ENCODE measurements at places on chromosomes 12 and 14.

DNA sequence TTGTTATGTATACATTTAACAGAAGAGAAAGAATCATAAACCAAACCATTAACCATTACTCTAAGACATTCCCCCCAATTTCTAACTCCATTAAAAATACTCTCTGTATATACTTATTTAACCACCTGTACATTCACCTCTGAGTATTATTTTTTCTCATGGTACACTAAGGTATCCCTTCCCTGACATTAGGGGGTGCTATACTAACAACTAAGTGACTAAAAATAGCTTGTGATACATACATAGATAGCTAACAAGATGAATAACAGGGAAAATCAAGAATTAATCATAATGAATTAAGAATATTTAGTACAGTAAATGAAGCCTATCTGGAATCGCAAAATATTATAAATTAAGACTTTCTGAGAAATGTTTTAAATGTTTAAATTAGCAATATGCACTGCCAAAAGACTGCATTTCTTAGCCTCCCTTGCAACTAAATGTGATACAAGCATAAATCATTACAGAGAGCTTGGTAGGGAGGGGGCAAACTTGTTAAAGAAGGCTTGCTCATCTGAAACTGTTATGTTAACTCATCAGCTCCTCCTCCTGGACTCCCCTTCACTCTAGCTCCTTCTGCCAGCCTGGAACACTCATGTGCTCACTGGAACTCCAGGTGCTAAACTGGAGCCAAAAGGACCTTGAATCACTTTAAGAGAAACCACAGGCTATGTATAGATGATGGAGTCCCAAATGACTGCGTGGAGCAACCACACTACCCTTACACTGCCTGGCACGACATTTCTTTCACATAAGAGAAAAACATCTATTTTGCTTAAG, 14.9 kb downstream of the C2CD5 start:
- DNase-seq = no peak

DNA sequence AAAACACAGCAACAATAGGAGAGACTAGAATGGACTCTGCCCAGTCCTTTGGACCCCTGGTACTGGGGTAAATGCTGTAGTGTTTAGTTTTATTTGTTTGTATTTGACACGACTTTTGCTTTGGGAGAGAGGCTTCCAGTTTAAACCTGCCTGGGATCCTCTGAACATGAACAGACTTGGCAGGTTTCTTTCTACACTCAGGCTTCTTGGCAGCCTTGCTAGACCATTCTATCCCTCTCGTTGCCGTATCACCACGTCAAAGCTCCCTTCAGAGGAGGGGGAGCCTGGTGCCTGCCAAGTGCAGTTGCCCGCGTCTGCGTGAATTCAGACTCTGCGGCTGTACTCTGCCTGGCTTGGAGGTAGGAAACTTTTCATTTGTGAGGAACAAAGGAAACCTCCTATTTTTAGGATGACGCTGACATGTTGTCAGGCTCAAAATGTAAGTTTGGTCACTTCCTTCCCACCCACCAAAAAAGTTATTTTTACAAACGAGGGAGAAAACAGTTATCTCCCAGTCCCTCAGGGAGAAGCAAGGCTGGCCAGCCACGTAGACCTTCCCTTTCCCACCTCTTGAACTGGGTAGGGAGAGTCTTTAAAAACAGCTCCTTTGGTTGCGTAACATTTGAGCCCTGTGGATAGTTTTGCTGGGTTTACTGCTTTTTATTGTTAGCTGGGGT, 25.9 kb downstream of the CD9 start:
- DNase-seq = no peak

- DNase-seq = no peak
Observed at GRCh38 chr12:105201299-105201698, 34.7 kb downstream of the APPL2 start.

GRCh38 chr12:45439039-45439438, 223.1 kb downstream of the ANO6 start:
- peak; percentile 47 for DNase-seq

- DNase-seq = no peak
Observed at GRCh38 chr12:114221957-114222630, 183.8 kb downstream of the TBX5 start.

DNA sequence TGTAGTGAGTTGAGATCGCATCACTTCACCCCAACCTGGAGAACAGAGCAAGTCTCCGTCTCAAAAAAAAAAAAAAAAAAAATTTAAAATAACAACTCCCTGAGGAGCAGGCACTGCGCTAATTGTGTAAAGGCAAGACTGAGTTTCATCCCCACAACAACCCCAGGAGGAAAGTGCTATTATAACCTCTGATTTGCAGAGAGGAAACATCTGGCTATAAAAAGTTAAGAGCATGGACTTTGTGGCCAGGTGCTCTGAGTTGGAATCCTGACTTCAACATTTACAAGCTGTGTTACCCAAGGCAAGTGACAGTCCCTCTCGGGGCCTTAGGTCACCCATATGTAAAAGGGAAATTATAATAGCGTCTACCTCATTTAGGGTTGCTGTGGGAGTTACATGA, 76.0 kb upstream of the MYL2 start:
- no peak for DNase-seq

DNA sequence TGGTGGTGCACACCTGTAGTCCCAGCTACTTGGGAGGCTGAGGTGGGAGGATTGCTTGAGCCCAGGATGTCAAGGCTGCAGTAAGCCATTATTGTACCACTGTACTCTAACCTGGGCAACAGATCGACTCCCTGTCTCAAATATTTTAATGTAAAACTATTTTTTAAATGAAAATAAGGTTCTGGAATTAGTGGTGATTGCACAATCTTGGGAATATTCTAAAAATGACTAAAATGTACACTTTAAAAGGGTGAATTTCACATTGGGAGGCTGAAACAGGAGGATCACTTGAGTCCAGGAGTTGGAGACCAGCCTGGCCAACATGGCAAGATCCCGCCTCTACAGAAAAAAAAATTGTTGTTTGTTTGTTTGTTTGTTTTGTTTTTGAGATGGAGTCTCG, 12.9 kb upstream of the TMBIM6 start:
- no peak for DNase-seq

DNA sequence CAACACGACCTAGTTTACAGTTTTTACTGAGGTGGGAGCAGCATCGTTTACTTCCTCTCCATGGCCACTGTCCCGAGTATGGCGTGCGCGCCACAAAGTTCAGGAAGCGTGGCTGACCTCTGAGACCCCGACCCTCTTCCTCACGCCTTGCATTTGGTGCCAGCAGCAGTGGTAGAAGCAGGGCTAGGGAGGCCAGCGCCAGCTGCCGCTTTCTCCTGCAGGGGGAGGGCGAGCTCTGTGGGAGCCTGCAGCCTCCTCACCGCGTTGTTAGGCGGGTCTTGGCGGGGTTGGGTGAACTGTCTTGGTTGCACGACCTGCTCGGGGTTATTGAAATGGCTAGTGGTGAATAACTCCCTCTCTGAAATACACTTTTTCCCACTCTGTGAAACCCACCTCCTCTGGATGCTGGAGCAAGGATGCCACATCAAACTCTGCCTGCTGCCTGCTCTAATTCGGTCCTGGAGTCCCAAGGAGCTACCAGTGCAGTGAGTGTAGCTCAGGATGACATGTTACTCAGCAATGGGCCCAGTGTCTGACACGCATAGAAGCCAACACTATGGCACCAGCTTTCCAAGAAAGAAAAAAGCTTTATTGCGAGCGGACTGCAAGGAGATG, 22.3 kb upstream of the TDRD9 start:
- no peak for DNase-seq

DNA sequence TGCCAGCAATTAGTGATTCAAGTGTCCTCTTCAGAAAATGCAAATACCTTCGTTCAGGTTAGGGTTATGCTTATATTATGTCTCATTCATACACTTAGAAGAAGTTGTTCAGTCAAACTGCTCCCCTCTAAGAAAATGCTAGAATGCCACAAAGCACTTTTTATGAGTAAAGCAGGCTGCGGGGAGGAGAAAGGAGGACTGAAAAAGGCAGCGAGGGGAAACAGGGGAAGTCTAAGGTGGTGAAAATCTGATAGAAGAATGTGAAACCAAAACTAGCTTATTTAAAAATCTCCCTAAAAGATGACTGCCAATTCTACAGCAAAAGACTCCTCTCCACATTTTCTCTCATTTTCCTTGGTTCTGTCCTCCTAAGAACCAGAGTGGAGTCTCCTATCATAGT, 70.1 kb downstream of the PRKD1 start:
- no peak for DNase-seq

DNA sequence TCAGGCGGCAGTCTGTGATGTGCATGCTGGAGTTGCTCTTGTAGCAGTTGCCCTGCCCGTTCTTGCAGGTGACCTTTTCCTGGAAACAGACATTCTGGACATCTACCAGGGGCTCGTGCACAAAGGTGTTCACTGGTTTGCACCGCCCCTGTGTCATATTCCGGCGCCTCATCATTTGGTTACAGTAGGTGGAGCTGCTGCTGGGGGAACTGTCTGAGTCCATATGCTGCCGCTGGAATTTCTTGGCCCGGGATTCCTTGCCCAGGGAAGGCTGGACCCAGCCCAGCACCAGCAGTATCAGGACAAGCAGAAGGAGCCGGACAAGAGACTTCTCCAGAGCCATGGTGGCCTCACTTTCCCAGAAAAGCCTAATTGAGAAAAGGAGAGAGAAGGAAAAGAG, 918 bp downstream of the RNASE1 start:
- DNase-seq = peak; percentile 19

- no peak for DNase-seq
Observed at GRCh38 chr12:2191534-2192153, 138.9 kb downstream of the CACNA1C start.

DNA sequence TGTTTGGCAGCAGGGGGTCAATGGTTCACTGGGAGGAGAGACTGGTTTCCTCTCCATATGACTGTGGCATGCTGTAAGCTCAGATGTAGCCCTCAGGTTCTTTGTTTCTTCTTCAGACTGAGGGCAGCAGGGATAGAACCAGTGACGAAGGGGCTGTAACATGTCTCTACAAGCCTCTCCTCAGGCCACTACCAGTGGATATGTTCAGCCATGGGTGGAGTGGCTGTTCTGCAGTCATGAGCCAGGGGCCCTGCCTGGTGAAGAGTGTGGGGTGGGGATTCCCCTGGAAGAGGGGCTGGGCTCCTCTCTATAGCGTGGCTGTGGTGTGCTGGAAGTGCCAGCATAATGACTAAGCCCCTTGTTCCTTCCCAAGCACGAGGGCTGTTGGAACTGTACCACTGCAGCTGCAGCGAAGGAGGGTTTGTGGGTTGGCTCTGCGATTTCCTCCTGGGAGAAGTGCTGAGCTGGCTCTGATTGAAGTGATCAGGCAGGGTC, 55.8 kb downstream of the CMAS start:
- peak; percentile 11 for DNase-seq

- no peak for DNase-seq
Observed at GRCh38 chr14:68616221-68616902, 176.5 kb downstream of the ZFP36L1 start.

GRCh38 chr14:64602826-64603225, 53.1 kb downstream of the PPP1R36 start:
- no peak for DNase-seq

DNA sequence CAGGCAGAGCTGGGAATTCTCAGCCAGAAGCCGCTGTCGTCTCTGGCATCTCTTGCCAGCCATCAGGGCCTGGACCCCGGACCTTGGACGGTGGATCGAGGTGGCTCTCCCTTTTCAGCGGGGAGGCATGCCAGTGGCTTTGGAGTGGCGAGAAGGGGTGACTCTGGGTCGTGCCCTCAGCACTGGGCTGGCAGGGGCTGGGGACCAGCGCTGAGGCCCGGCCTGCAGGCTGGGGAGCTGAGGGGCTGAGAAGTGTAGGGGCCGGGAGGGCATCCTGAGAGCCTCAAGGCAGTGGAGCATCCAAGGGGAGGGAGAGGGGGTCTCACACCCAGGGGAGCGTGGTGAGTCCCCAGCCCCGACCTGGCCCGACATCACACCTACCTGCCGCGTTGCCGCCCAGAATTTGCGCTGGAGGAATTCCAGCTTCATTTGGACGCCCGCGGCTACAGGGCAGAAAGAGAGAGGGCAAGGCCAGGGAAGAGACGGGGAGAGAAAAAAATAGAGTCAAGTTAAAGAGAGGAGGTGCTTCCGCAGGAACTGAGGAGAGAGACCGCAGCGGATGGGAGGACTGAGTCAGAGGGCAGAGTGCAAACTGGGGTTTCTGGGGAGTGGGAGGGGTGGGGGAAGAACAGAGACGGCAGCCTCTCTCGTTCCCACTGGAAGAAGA, 9.0 kb upstream of the LRTM2 start:
- peak; percentile 29 for DNase-seq

GRCh38 chr14:96224480-96225096, 19.9 kb downstream of the BDKRB2 start:
- no peak for DNase-seq
